NB4 (cell line): ENCODE measurements at places on chromosomes 4 and X.

DNA sequence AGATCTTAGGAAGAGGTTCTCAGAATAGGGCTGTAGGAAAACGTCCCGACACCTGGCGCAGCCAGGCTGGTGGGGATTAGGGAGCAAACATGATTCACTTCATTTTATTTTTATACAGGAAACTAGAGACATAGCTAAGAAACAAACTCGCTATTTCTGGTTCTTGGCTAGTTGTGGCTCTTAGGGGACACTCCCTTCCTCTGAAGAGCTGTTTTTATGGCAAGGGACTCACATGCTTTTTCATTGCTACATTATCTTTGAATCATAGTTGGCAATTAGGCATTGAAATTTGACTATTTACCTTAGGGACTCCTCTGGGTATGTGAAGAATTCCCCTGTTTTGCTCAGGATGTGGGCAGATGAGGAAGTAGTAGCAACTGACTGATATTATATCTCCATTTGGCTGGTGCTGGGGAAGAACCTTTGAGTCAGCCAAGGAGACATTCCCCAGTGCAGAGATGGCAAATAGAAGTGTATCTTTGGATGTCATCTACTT is 174.5 kb downstream of the SMIM20 start:
- peak; percentile 76 for DNase-seq

- no peak for DNase-seq
These were observed 196.6 kb downstream of the EVC2 start for GRCh38 chr4:5511791-5512190.

GRCh38 chr4:22315628-22316027 is 200.2 kb downstream of the ADGRA3 start:
- DNase-seq, result peak; percentile 3

DNA sequence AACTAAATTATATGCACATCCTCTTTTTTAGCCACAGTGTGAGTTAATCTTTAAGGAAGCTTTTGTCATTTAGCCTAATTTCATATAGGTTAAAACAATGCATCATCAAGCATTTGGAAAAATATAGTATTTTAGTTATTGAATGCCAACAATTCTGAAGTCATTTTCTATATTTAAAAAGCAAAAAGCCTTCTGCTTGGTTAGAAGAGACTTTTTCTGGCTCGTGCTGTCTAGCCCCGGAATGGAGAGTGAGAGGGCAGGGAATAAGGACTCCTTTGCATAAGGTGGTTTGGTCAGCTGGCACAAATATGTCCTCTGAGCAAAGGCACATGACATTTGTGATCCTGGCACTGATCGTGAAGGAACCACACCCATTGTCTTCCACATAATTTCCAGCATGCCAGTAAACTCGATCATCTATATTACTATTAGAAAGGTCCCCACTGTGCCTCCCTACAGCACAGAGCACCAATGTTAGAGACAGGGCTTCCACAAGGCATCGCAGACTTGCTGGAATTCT is 393.7 kb upstream of the INTU start:
- no peak for DNase-seq

DNA sequence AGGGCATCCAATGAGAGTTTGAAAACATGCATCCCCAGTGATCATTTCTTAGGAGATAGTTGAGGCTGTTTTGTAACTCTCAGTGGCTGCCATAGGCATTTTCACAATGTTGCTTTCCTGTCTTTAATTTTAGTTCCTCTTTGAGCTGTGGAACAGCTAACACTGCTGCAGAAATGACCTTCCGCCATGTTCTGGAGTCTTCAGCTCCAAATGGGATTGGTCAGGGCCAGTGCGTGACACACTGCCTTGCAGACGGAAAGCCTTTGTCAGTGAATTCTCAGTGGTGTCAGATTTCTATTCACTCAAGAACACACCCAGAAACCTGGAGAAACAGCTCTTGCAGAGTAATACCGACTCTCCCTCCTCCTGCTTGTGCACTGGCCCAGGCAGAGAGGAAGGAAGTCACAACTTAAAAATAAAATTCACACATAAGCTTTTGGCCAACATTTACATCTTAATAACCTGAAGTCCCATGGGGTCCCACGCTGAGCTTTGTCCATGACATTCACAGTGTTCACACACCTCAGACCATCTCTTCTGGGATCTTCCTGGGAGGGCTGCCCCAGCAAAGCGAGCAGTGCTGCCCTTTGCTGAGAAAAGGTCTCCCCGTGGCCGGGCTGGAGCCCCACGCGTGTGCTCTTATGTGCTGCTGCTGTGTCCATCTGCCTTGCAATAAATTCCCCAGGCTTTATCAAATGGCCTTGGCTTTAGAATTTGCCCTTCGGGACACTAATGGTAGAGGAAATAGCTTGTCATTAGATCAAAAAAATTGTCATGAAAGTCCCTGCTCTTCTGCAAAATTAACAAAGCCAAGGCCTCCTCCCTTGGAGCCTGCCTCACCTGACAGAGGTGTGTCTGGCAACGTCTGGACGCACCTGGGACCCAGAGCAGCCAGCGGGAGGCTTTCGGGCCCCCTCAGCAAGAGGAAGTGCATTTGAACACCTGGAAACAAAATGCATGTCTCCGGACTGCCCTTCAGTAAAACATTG is 126.8 kb downstream of the IRF2 start:
- peak; percentile 96 for DNase-seq

GRCh38 chr4:152850377-152850776 is 70.6 kb downstream of the ARFIP1 start:
- peak; percentile 81 for DNase-seq

GRCh38 chr4:41219421-41219950 is 5.1 kb upstream of the APBB2 start:
- no peak for DNase-seq
